ENCODE measurements at places on chromosomes 13 and 19.

DNA sequence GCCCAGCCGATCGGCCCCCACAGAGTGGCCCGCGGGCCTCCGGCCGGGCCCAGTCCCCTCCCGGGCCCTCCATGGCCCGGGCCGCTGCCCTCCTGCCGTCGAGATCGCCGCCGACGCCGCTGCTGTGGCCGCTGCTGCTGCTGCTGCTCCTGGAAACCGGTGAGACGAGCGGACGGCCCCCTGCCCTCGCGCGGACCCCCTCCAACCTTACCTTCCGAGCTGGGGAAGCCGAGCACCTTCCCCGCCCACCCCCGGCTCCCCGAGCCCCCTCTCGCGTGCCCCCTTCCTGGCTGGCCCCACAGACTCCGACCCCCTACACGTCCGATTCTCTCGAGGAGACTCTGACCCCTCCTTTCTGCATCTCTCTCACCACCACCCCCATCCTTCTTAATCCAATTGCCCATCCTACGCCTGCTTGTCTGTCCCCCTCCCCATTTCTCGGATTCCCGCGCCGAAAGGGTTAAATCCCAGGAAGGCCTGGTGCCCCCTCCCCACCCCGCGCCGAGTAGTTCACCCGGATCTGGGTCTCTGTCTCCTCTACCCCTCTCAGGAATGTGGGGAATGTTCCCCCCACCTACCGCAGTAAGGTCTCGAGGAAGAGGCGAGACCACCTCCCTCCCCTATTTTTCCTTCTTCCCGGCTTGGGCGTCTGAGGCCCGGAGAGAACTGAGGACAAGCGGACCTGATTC is 502 bp downstream of the NECTIN2 start:
- no peak for DNase-seq

GRCh38 chr19:5973867-5974635 is 3.9 kb downstream of the RANBP3 start:
- no peak for DNase-seq

DNA sequence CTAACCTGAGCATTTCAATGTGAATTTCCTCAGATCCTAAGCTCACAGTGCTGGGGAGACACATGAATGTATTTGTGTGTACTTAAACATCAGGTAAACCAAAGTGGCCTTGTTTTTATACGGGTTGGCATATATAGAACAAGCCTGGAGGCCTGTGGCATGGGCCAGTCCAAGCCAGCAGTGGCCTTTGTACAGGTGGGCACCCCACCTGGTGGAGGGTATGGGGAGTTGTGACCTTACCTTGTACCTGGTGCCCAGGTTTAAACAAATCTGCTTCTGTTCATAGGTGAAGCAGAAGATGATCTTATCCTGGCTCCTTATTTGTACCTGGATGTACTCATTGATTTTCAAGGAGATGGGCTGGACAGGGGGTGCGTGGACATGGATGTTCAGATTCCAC is 71.0 kb downstream of the ERICH6B start:
- no peak for DNase-seq

DNA sequence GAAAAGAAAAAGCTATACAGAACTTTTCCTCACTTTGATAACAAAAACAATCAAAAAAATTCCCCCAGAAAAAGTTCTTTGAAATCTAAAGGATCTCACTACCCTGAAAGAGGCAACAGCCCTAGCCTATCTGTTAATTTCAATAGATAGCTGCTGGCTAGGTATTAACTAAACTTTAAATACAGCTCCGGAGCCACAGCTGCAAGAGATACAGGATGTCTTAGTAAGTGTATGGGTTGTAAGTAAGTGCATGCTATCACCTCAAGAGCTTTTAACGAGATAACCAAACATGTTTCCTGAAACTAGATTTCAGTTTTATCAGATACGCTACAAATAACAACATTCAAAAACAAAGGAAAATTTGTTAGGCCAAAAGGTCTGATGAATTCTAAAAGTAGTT is 148.4 kb downstream of the KLF12 start:
- DNase-seq, result no peak

GRCh38 chr13:44715287-44716230 is 139.4 kb upstream of the TSC22D1 start:
- no peak for DNase-seq

DNA sequence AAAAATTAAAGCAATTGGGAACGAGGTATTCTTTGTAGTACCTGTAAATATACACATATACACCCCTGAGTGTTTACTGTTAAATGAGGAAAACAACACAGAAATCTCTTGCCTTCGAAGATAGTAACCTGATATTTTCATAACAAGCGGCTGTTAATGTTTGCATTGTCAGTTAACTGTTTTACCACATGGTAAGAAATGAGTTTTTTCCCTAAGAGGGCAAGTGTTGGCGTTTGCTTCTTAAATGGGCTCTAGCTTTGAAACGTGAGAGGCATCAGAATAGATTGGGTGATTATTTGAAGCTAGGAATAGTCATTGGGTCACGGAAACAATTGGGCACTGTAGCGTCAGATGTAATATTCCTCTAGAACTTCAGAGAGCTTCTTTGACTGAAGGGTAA is 22.0 kb upstream of the UPF3A start:
- DNase-seq, result no peak

DNA sequence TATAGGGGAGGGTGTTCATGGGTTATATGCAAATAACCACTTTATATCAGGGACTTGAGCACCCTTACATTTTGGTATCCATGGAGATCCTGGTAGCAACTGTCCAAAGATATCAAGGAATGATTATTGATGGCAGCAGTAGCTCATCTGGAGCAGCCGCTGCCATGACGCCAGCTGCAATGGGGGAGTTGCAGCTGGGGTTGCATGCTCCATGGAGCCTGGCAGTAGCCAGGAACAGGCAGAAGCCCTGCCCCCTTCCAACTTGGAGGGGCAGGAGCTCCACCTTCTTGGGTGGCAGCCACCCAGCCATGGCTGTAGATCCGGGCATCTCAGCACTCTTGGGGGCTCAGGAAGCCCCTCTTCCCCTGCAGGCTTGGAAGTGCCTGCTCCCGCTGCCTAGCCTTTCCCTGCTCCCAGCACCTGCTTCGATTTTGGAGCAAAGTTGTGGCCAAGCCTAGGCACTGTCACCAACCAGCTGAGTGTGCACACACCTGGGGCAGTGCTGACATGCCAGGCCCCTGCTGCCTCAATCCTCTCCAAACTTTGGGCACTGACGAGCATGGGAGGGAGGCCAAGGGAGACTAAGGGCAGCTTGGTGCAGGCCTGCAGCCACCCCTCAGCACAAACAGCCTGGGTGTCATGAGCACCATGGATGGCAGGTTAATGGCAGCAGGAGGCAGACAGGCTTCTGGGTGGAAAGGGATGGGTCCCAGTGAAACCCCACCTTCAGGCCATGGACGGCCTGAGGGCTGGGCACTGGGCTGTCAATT is 235.6 kb upstream of the CSNK1A1L start:
- no peak for DNase-seq

GRCh38 chr19:16509141-16510061 is 13.2 kb downstream of the C19orf44 start:
- no peak for DNase-seq

- DNase-seq, result no peak
Measured at GRCh38 chr19:34320277-34320676, 44.7 kb upstream of the GPI start.

- DNase-seq, result peak; percentile 59
Measured at GRCh38 chr19:34480971-34481841, at the start of gene WTIP. TSS of gene WTIP (plus strand) at chr19:34481758. CDS start at chr19:34481975, 217 bp downstream.

GRCh38 chr19:2207991-2208860 is 27.9 kb downstream of the PLEKHJ1 start:
- no peak for DNase-seq

GRCh38 chr13:53778937-53779336 is 750.3 kb downstream of the OLFM4 start:
- DNase-seq, result no peak

DNA sequence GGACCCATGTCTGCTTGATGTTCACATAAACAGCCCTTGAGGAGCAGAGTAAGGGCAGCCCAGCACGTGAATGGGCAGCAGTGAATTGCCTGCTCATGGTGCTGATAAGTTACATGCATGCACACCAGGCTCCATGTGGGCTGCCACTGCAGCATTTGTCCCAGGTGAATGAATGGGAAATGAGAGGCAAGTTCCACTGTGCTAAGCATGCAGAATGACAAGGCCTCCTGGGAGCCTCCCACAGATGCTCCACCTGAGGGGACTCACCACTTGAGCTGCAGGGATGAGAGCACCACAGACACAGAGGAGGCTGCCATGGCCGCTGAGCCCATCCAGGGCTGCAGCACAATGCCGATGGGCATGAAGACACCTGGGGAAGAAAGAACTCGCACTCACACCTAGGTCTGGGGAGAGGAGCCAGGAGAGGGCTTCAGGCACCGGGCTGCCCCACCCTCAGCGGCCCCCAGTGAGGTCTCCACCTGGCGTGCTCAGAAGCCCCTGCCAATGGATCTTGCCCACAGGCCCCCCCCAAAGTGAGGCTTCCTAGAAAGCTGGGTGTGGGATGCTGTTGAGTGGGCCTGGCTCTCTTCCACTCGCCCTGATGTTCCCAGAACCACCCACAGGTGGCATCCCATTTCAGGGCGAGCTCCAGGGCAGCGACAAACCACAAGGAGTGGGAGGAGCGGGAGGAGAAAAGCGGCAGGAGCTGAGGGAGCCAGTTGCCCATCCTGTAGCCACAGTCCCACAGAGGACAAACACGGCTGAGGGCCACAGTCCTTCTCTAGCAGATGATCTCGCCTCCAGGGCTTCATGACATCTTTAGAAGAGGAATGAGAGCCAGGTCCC is 73.8 kb downstream of the CCDC70 start:
- DNase-seq, result no peak

GRCh38 chr13:29887030-29887557 is 36.7 kb upstream of the UBL3 start:
- no peak for DNase-seq

- no peak for DNase-seq
Measured at GRCh38 chr19:4028334-4029246, 21.1 kb downstream of the PIAS4 start.

- no peak for DNase-seq
Measured at GRCh38 chr13:47903836-47904235, 97.2 kb downstream of the SUCLA2 start.

GRCh38 chr19:10625003-10625761 is at the start of gene SLC44A2:
TSS of gene SLC44A2 (plus strand) at chr19:10625553. CDS start at chr19:10625634, 81 bp downstream.
- no peak for DNase-seq

- DNase-seq, result no peak
Measured at GRCh38 chr13:109418111-109418510, 368.3 kb downstream of the IRS2 start.

- DNase-seq, result no peak
Measured at GRCh38 chr19:55472463-55472862, 4.0 kb upstream of the ZNF628 start.

- no peak for DNase-seq
Measured at GRCh38 chr19:33130433-33130832, 1.5 kb upstream of the WDR88 start.

- DNase-seq, result no peak
Measured at GRCh38 chr19:3443840-3444694, 36.3 kb downstream of the SMIM24 start.

DNA sequence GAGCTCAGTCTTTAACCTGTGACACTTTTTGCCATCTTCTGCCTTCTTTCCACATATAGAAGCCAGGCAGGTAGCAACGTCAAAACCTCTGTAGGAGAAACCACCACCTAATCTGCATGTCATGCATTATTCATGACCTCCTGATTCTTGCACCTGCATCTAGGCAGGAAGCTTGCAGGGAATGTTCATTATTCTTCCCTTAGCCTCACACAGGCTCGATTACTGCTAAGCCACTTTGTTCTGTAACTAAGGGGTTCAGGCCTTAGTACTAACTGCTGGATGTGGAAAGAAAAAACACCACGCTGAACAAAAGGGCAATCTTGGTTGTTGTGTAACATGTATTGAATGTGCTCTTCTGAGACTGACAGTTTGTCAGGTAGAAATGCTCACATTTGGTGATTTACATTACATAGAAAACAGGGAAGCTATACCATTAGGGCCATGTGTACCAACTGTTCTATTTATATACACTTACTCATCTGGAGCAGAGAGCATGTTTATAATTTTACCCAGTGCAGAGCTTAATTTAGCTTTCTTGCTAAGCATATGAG is 366.9 kb downstream of the KLF12 start:
- no peak for DNase-seq

DNA sequence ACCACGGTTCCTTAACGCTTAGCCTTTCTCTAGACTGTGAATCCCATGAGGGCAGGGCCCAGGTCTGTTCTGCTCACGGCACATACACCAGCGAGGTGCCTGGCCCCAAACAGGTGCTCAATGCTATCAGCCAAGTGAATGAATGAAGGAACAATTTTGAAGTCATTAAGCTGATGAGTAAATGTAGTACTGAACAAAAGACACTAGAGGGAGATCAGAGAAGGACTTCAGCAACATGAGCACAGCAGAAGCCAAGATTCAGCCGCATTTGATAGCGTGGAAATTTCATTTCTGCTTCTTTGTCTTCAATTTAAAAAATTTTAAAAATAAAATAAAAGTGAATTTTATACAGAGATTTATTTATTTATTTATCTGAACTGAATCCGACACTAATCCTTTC is 20.1 kb upstream of the MYO16 start:
- DNase-seq, result no peak

DNA sequence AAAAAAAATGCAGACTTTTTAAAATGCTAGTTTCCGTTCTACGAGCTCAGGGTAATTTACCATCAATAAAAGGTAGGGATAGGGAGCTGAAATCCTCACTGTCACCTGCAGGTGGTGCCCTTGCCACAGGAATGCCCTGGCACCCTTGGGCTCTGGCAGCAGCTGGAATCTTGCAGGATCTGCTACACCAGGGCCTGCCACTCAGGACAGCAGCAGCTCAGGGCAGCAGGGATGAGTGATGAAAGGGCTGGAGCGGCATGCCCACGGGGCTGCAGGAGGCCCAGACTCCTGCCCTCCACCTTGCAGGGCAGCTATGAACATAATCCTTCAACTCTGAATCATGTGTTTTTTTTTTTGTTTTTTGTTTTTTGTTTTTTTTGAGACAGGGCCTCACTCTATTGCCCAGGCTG is 54.0 kb downstream of the GNG7 start:
- DNase-seq, result peak; percentile 46

DNA sequence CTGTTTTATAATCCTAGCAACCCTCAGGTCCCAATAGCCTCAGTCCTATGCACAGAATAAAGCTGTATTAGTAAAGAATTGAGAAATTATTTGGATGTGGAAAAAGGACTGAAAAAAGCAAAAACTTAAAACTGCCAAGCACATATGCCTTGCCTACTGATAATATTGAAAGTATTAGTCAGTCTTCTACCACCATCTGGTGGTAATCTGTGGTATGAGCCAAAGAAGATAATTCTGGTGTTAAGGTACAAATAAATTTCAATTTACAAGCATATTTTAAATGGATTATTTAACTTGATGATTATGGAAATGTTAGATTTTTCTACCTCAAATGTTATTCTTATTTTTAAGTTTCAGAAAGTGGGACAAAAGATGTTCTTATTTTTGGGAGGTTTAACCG is 460.3 kb upstream of the KLHL1 start:
- no peak for DNase-seq

DNA sequence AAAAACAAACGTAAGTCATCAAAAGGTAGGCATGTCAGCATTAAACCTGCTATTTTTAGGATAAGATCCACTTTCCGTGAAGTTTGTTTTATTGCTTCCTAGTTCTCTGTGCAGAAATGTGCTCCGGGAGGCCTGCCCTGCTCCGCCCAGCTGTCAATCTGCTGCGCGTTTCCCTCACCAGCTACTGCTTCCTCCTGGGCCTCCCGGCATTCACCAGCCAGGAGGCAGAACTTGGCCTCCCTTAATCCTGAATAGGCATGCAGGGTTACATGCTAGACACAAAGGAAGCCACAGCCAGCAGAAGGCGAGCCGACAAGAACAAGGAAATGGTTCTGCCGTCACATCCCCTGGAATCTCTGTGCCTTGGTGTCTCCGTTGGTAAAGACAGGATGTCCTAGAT is 386.2 kb downstream of the IRS2 start:
- DNase-seq, result no peak

Data from HS-27A (cell line).